Liver (tissue), 10 donors: ENCODE measurements at places on chromosomes 6 and 20.

- DNase-seq = no peak
Measured at GRCh38 chr6:141976994-141977393, 155.7 kb upstream of the GJE1 start.

GRCh38 chr6:27806981-27807440, 105.2 kb downstream of the OR2B2 start:
- DNase-seq = peak; percentile 49

- no peak for DNase-seq
Measured at GRCh38 chr6:119346450-119346849, 3.1 kb downstream of the MAN1A1 start.

DNA sequence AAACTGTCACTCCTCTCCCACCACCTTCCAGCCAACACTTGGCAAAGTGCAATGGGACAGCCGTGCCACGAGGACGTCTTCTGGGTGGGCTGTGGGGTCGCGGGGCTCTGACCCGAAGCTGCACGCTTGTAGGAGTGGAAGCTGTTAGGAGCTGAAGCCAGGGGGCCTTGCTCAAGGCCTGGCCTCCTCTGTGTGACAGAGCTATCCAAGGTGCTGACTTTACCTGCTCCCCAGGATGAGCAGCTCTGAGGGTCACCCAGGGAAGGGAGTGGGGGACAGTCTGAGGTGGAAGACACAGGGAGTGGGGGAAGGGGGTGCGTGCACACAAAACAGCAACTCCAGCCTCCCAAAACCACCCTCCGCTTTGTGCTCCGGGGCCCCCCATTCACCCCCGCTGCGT, 17.5 kb upstream of the CHRNA4 start:
- DNase-seq = no peak

- peak; percentile 60 for DNase-seq
Measured at GRCh38 chr6:24520929-24521546, 26.3 kb downstream of the ALDH5A1 start.

GRCh38 chr20:59318803-59319202, 18.4 kb downstream of the EDN3 start:
- no peak for DNase-seq

DNA sequence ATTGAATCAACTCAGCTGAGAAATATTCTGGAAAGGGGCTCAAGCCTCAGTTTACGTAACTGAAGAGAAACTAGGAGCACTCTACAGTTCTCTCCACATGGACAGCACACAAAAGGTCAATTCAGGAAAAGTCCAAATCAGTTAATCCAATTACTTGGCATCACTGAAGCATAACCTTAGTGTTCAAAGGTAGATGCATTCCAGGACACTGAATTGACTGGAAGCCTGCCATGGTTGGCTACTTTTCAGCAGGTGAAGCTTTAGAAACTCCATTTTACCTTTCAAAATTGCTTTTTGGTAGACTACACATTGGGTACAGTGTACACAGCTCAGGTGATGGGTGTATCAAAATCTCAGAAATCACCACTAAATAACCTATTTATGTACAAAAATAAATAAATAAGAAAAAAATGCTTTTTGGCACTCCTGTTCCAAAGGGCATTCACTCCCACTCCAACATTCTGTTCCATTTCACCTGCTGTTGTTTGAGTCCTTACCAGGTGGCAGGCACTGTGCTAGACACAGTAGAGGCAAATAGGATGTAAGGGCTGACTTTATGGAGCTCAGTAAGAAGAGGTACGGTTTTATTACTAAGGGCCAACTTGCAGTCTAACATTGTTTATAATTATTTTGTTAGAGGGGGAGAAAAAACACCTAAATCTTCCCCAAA, 153.4 kb downstream of the FAXC start:
- no peak for DNase-seq

- DNase-seq = no peak
Measured at GRCh38 chr20:4160761-4161305, 145.5 kb upstream of the RNF24 start.

DNA sequence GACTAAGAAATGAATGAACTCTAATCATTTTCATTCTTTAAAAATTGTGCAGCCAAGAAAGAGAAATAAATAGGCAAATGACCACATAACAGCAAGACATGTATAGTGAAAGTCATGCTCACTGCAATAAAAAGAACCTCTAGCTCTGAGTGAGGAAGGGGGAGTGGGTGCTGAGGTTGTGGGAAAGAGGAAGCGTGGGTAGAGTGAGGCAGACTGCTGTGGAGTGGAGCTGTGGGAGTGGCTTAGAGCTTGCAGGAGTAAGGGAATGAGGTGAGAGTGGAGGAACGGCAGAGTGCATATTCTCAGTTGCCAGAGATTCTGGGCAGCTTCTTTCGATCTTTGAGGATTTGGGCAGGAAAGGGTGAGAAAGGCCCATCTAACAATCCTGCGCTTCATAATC, 10.4 kb downstream of the DEFB129 start:
- DNase-seq = no peak

DNA sequence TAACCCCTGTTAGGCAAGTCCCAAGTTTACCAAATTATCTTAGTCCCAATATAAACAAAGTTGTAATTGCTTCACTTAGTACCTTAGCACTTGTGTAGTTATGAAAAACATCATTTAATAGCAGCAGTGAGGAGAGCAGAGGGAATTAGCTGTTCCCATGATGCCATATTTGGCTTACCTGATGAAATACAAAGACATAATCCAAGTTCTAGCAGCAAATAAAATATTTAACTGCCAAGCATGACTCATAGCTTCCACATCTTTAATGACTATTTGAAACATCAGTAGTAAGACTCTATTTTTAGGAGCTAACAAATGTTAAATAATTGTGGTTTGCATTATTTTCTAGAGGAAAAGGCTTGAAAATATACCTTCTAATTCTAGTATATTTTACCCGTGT, 94.0 kb upstream of the MCHR2 start:
- no peak for DNase-seq
